Stomach (tissue), 19 donors: ENCODE measurements at places on chromosomes 16 and 17.

DNA sequence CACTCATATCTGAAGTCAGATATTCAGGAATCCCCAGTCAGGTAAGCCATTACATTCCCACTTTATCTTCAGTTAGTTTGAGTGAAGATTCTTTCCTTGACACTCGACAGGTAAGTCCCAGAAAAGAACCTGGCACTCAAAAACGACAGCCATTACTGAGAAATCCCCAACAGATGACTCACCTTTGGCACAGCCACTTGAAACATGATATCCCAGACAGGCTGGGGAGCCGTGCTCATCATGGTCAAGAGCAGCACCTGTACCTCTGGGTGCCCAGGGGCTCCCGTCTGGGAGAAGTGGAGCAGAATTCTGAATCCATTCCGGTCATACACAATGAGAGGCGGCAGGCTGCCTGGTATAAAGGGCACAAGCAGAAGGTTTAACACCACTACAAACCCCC lies 16.8 kb upstream of the COG7 start:
- peaks cover 97% of the 10 kb centered on the region for H3K36me3 ChIP-seq
- no peak overlapping the region for H3K27ac ChIP-seq
- H3K4me3 ChIP-seq, result no peak overlapping the region
- no peaks in the 10 kb centered on the region for H3K27me3 ChIP-seq
- no peaks in the 10 kb centered on the region for H3K4me1 ChIP-seq

DNA sequence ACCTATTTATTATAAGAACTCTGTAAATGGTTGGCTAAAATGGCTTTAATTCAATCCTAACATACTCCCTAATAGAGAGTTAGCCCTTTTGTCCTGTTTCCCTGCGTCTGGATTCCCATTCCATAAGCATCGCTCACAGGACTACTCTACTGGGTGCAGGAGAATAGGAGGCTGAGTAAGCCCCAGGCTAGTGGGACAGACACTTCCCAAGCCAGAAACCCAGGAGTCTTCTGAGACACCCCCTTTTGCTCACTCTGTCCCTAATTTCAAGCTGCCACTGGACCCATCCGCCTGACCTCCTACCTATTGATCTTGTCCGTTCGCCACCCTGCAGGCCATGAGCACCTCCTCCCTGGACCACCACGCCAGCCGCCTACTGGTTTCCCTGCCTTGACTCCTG lies 16.7 kb upstream of the TOB1 start:
- peaks cover 38% of the 10 kb centered on the region for H3K4me1 ChIP-seq
- no peak overlapping the region for H3K27ac ChIP-seq
- DNase-seq, result no peak
- H3K36me3 ChIP-seq, result no peaks in the 10 kb centered on the region
- H3K27me3 ChIP-seq, result no peaks in the 10 kb centered on the region

DNA sequence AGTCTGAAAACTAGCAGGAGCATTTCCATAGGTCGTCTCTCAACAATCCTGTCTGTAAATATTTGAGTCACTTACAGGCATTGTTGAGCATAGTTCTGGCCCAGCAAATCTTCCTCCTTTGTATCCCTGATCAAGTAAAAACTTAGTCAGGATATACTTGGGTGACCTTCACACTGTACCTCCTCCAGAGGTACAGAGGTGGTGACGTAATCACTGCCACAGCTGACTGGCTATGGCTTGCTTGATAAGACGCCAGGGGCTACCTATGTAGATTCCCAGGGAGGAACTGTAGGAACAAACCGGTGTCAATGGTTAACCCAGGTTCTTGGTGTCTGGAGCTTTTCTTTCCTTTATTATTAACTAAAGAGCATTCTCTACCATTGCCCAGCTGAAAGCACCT lies at the start of gene KCNJ16:
Gene KCNJ16 (plus strand): TSS at position 270 of the 400 bp plus-strand sequence. CDS start 56,863 bp downstream, outside the sequence.
- no peak within 1 kb of the TSS for H3K4me3 ChIP-seq
- DNase-seq, result peak; percentile 73
- H3K27me3 ChIP-seq, result no peaks in the 10 kb centered on the region
- H3K4me1 ChIP-seq, result no peaks in the 10 kb centered on the region

DNA sequence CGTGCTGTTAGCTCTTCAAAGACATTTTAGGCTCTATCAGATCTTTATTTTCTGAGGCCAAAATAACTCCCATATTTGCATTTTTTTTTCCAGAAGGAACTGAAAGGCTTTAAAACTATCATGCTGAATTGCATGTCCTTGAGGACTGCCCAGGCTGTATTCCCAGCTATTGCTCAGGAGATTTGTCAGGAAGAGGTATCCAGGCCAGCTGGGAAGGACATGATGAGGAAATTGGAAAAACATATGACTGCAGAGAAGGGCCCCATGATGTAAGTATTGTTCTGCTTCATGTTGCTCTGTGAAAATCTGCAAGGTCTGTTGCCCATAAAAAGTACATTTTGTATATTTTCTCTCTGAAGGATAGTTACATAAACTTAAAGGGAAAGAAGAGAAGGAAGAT lies 5.7 kb downstream of the CDC6 start:
- DNase-seq, result peak; percentile 40
- peaks cover 19% of the 10 kb centered on the region for H3K4me1 ChIP-seq
- H3K27ac ChIP-seq, result no peak overlapping the region
- no peaks in the 10 kb centered on the region for H3K36me3 ChIP-seq
- no peaks in the 10 kb centered on the region for H3K27me3 ChIP-seq

DNA sequence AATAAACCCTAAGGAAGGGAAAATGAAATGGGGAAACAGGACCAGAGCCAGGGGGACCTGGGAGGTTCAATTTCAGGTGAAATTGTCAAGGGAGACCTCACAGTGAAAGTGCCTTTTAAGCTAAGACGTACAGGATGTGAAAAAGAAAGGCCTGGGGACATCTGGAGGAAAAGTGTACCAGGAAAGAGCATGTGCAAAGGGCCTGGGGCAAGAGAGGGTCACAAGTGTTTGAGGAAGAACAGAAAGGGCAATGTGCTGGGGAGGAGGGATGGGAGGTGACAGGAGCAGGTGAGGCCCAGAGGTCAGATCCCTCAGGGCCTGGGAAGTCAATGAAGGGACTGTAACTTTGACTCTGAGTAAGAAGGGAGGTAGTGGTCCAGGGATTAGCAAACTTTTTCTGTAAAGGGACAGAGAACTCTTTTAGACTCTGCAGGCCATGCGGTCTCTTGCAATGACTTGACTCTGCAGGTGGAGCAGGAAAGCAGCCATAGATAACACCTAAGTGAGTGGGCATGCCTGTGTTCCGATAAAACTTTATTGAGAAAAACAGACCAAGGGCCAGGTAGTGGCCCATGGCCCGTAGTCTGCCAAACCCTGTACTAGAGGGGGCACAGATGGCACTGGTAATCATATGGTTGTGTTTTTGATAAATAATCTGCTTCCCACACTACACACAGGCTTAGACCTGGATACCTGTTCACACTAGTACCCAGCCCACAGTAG lies 93.8 kb downstream of the LITAF start:
- H3K4me1 ChIP-seq, result peaks cover 34% of the 10 kb centered on the region
- H3K27me3 ChIP-seq, result no peaks in the 10 kb centered on the region
- no peaks in the 10 kb centered on the region for H3K36me3 ChIP-seq
- H3K4me3 ChIP-seq, result no peak overlapping the region

- peaks cover 36% of the 10 kb centered on the region for H3K27me3 ChIP-seq
- no peaks in the 10 kb centered on the region for H3K4me1 ChIP-seq
- peak overlapping the region; percentile 65 for H3K27ac ChIP-seq
These were observed 7.7 kb downstream of the FOXL1 start for GRCh38 chr16:86585821-86586611.

GRCh38 chr16:47644166-47644565 lies 183.0 kb downstream of the PHKB start:
- H3K27ac ChIP-seq, result no peak overlapping the region
- H3K36me3 ChIP-seq, result peaks cover 34% of the 10 kb centered on the region
- H3K4me3 ChIP-seq, result no peak overlapping the region
- no peaks in the 10 kb centered on the region for H3K4me1 ChIP-seq
- peak; percentile 16 for DNase-seq

- H3K27ac ChIP-seq, result no peak overlapping the region
- no peak overlapping the region for H3K4me3 ChIP-seq
- DNase-seq, result no peak
- no peaks in the 10 kb centered on the region for H3K27me3 ChIP-seq
- no peaks in the 10 kb centered on the region for H3K36me3 ChIP-seq
- no peaks in the 10 kb centered on the region for H3K4me1 ChIP-seq
These were observed 585.0 kb downstream of the TMEM114 start for GRCh38 chr16:8005096-8005860.

DNA sequence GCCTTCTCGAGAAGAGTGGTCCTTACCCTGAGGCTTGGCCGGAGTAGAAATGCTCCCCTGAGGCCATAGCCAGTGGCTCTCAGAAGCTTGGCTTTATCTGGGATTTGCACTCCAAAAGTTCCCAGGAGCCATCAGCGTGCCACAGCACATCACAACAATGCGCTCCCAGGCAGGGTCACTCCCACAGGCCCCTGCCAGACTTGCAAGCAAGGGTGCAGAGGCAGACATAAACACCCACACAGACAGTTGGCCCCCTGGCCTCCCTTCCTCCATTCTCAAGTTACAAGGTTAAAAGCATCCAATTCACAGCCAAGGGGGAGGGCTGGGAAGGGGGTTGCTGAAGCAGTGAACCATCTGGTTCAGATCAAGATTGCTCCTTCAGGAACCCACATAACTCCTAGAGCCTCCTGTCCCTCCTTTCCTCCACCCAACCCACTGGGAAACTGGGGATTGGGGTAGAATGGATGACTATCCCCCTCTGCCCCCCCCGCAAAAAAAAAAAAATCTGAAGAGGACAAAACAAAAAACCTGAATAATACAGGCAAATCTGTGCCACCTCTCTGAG lies 1.8 kb downstream of the ST3GAL2 start:
- H3K4me1 ChIP-seq, result peaks cover 50% of the 10 kb centered on the region
- H3K27me3 ChIP-seq, result no peaks in the 10 kb centered on the region
- DNase-seq, result peak; percentile 75

GRCh38 chr16:55272744-55273143 lies 51.3 kb upstream of the IRX6 start:
- no peaks in the 10 kb centered on the region for H3K27me3 ChIP-seq
- DNase-seq, result no peak
- no peak overlapping the region for H3K27ac ChIP-seq
- no peaks in the 10 kb centered on the region for H3K36me3 ChIP-seq
- H3K4me1 ChIP-seq, result no peaks in the 10 kb centered on the region

DNA sequence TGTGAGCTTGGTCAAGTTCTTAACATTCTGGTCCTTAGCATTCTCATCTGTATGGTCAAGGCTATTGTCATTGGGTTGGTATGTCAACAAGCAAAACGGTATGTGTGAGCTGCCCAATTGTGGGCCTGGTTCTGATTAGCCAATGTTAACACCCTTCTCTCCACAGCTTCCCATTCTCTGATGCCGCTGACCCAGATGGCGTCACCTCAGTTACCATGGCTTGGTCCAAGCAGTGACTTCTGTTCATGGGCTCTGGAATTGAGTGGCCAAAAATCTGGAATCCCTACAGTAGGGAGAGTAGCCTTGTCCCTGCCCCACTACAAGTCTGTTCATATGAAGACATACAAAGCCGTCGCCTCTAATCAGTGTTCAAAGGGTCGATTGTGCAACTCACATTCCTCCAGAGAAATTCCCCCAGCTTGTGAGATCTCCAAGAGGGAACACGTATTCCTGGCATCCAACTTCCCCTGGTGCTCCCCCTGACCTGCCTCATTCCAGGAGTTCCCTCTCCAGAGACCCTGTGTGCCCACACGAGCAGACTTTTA lies 15.8 kb downstream of the TMEM98 start:
- no peak overlapping the region for H3K4me3 ChIP-seq
- H3K4me1 ChIP-seq, result no peaks in the 10 kb centered on the region
- peak overlapping the region; percentile 17 for H3K27ac ChIP-seq
- DNase-seq, result peak; percentile 79

GRCh38 chr17:3978421-3979289 lies 14.4 kb upstream of the ATP2A3 start:
- no peak overlapping the region for H3K4me3 ChIP-seq
- H3K36me3 ChIP-seq, result no peaks in the 10 kb centered on the region
- DNase-seq, result no peak
- H3K4me1 ChIP-seq, result peaks cover 34% of the 10 kb centered on the region
- H3K27ac ChIP-seq, result peak overlapping the region; percentile 62

DNA sequence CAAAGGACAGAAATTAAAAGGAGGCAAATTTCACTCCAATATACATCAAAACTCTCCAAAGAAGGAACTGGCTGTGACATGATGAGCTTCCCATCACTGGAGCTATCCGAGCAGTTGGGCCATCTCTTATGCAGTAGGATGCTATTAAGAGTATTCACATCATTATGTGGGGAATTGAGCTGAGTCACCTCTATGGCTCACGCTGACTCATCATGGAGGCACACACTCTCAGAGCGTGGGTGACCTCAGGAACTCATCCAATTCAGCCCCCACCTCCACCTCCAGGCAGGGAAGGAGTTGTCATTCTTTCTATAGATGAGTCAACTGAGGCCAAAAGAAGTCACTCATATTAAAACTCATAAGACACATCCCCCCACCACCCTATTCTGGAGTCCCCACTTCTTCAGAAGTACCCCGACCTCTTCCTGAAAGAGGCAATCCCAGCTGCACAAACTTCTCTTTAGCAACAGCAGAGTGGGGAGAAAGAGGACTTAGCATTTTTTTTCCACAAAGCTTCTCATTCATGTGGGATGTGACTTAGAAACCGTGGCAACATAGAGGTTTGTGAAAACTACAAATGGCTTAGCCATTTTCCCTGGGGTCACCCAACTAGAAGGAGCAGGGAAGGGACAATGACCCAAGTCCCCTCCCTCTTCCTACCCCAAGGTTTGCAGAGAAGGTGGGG lies 32.5 kb downstream of the ABCC12 start:
- H3K36me3 ChIP-seq, result no peaks in the 10 kb centered on the region
- H3K27me3 ChIP-seq, result no peaks in the 10 kb centered on the region
- H3K4me1 ChIP-seq, result peaks cover 17% of the 10 kb centered on the region

DNA sequence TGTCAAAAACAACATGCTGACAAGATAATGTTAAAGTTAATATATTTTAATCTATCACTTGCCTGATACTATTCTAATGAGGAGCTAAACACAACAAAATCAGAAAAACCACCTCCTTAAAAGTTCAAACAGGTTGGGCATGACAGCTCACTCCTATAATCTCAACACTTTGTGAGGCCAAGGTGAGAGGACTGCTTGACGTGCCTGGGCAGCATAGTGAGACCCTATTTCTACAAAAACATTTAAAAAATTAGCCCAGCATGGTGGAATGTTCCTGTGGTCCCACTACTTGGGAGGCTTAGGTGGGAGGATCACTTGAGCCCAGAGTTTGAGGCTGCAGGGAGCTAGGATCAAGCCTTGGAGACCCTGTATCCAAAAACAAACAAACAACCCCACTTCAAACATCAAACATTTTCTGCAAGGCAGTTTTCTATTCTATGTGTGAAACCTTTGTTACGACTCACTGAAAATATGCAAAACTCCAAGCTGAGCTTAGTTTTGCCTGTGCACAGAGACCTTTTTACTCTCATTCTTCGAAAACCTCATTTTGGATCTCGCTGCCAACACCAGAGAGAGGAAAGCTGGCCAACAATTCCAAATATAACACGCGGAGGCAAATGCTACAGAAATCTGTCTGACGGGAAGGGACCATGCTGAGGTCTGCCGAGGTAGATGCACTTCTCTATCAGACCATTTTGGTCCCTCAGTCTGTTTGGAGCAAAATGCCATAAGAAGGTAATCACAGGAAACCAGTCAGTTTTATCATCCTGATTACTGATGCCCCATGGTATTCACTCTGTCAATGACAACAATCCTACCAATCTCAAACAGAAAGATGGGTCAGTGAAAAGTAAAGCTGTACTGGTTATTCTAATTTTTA lies 6.2 kb downstream of the PHF12 start:
- DNase-seq, result no peak
- peaks cover 33% of the 10 kb centered on the region for H3K36me3 ChIP-seq
- H3K27ac ChIP-seq, result no peak overlapping the region
- no peak overlapping the region for H3K4me3 ChIP-seq
